Frontal cortex (tissue), 4 donors: ENCODE measurements at places on chromosomes 5 and 9. TPM values are rescaled to one million over a fixed set of nuclear protein-coding genes. Genes with fewer than 3 reads are reported as not detected.

GRCh38 chr5:102740515-102740914 is 14.6 kb upstream of the PAM start:
- no peak for DNase-seq

- DNase-seq, result no peak
Observed at GRCh38 chr5:43037636-43038495, 2.3 kb downstream of the ANXA2R start.

DNA sequence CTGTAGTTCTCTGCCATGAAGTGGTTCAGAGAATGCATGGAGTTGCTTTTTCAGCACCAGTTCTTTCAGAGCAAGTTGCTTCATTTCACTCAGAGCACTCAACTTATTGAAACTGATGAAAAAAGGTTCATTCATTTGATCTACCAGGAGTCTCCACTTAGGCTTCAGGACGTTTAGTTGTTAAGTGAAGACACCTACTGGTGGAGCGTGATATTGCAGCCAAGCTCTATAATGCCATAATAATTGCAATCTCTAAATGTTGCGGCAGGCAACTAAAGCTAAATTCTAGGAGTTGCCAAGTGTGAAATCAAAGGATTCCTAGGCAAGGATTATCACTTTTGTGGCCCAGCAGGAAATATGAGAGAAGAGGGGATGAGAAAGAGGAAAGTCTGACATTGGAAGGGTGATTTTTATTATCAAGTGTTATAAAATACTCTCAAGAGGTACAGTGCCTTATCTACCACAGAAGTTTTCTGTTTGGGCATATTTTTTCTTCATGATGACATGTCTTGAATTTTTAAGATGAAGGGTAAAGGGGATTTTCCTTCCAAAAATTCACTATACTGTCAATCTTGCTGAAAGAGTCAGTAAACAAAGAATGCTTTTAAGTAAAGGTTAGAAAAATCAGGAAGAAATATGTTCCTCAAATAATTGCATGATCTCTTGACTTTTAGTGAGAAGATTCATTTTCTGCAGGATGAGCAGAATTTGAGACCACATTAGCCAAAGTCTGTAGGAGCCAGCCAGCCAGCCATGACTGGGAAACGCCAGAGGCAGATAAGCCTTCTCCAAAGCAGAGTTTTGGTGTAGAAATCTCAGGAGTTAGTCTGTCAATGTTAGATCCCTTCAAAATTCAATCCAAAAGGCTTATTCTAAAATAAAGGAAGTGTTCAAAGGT is 83.4 kb downstream of the SH3PXD2B start:
- DNase-seq, result no peak

TAF11L14 gene
- not detected for total RNA-seq

MZB1 gene
- total RNA-seq, result not detected

- DNase-seq, result no peak
Observed at GRCh38 chr5:110179321-110179720, 489.6 kb downstream of the MAN2A1 start.

DNA sequence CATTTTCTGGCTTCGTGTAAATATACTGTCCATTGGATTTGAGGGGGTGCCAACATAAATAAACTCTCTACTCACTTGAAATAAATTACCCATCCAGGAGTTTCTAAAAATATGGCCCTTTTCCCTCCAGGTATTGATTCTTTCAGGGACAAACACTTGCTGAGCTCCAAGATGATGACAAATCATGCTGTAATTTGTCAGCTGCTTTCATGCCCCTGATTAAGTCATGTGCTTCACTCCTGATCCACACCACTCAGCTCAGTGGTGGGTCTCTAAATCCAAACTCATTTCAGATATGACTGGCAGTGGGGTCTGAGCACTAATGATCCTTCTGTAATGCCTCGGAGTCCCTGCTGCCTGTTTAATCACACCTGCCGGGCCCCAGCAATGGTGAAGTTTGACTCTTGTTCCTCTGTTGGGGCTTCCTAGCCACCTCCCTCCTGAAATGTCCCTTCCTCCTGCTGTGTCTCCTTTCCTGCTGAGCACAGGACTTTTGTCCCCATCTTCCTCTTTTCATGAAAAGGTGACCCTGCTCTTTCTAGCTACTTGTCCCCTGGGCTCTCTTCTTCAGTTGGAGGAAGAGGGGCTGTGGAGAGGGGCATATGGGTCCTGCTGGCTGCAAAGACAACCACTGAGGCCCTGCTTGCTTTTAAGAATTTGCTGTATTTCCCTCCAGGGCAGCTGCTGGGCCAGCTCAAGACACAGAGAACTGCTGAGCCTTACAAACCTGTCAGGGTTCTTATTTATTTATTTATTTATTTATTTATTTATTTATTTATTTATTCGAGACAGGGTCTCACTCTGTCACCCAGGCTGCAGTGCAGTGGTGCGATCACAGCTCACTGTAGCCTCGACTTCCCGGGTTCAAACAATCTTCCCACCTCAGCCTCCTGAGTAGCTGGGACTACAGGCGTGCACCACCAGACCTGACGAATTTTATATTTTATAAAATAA is 200.0 kb downstream of the ATP10B start:
- no peak for DNase-seq

MRPL50 gene
- total RNA-seq, result 56.3 TPM

- DNase-seq, result no peak
Observed at GRCh38 chr5:76754668-76755078, 38.7 kb downstream of the F2R start.

DNA sequence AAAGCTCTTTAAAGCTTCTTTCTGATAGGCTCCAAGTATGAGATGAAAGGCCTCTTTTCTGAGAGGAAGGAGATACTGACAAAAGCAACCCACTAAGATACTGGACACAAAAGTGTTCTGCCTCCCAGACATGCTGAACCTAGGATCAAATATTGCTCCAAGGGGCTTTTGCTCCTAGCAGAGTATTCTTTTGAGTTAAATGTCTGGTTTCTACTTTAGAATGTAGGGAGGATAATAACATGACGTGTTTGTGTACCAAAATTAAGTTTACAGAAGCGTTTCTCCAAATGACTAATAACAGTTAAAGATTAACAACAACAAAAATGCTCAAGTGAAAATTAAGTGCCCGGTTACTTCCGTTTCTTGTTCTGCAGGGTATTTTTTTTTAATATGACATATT is 2293.3 kb upstream of the C9orf72 start:
- DNase-seq, result no peak

CDKN2AIPNL gene
- 68.1 TPM for total RNA-seq
